ENCODE measurements at places on chromosomes 16 and 17.

DNA sequence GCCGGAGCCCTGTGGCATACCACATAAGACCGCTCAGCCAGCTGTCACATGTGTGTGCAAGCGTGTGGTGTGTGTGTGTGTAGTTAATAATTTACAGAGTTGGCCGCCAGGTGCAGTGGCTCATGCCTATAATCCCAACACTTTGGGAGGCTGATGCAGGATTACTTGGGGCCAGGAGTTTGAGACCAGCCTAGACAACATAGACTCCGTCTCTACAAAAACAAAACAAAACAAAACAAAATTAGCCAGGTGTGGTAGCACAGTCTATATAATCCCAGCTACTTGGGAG, 20.4 kb downstream of the SOCS1 start:
- DNase-seq, result no peak

DNA sequence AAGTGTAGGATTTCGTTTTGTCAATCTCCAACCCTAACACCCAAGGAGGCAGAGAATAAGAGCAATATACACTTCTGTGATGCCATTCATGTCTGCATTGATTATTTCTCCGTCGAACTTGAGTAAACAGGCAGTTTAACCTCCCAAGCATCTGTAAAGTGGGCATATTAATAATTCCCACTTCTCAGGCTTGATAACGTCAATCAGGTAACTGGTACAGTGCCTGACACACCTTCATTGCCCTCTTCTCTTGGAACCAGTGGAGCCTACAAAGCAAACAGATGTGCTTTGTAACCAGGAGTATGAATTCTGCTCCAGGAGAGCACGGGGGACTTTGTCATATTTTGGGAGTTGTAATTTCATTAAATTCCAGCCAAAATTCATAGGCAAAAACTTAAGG, 32.5 kb upstream of the PLCG2 start:
- DNase-seq, result no peak

GRCh38 chr16:23868136-23868535, 32.4 kb downstream of the PRKCB start:
- no peak for DNase-seq

- no peak for DNase-seq
Measured at GRCh38 chr17:78725448-78726021, 56.5 kb downstream of the CYTH1 start.

GRCh38 chr16:88473666-88474534, 20.8 kb downstream of the ZFPM1 start:
- no peak for DNase-seq

- no peak for DNase-seq
Measured at GRCh38 chr17:29699283-29699682, 76.6 kb upstream of the CORO6 start.

DNA sequence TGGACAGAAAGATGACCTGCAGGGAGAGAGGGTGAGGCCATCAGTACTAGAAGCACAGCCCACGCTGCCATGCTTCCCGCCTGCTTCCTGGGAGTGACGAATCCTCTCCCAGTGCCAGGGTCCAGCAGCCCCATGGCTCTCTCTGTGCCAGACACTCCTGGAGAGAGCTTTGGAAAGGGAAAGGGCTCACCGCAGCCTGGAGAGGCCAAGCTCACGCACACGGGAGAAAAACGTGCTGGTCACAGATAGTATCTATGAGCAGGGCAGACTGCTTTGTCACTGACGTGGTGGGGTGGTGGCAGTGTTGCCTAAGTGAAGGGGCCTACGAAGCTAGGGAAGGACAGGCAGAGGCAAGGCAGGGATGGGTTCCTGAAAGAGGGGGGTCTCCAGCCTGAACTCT, 5.4 kb downstream of the WBP2 start:
- DNase-seq, result no peak

DNA sequence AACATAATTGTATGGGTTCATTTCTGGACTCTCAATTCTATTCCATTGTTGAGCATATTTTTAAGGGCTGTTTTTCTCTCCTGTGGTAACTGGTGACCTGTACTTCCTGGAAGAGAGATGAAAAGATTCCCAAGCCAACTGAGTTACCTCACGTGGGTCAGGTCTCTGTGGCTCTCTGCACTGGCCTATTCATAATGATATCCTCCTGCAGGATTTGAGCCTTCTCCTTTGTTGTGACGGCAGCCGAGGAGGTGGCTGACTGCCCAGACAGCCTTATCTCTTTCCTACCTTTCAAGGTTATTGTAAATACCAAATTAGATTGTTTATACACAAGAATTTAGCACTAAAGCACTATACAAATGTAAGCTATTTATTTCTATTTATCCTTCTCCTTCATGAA, 2.7 kb upstream of the ACE start:
- no peak for DNase-seq

GRCh38 chr16:19689342-19689741, 28.7 kb downstream of the KNOP1 start:
- DNase-seq, result no peak

DNA sequence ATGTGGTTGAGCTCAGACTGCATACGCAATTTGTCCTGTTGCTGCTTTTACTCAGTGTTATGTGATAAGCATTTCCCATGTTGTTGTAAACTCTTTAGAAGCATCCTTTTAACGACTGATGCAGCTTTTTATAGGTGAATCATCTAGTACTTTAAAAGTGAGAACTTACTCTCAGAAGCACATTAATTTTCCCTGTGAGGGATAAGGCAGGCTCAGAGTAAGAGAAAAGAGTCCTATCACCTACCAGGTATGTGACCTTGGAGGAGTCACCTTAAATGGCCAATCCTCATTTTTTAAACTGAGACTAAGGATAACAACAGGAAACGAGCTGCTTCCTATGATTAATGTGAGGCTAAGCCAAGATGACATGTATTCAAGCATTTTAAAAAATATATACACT, 34.4 kb upstream of the GAN start:
- no peak for DNase-seq
